Hepatocyte (in vitro differentiated cells): ENCODE measurements at places on chromosomes 1 and 21. TPM values are rescaled to one million over a fixed set of nuclear protein-coding genes. Genes with fewer than 3 reads are reported as not detected.

- H3K27ac ChIP-seq, result peak overlapping the region; percentile 87
- no peak for DNase-seq
- peak overlapping the region; percentile 33 for H3K4me3 ChIP-seq
- H3K27me3 ChIP-seq, result no peaks in the 10 kb centered on the region
- no peaks in the 10 kb centered on the region for H3K36me3 ChIP-seq
Observed at GRCh38 chr1:205122489-205122882, 708 bp upstream of the RBBP5 start.

KRTAP7-1 gene
- not detected in 2 replicates for total RNA-seq

GRCh38 chr1:67652800-67653199 lies 32.2 kb upstream of the GADD45A start:
- H3K4me1 ChIP-seq, result peaks cover under 1% of the 10 kb centered on the region
- no peaks in the 10 kb centered on the region for H3K36me3 ChIP-seq
- no peak overlapping the region for H3K4me3 ChIP-seq
- H3K27me3 ChIP-seq, result no peaks in the 10 kb centered on the region
- no peak overlapping the region for H3K27ac ChIP-seq

CHODL gene
- total RNA-seq, result 0.73 and 1.2 TPM in 2 replicates

- no peaks in the 10 kb centered on the region for H3K36me3 ChIP-seq
- H3K27me3 ChIP-seq, result peaks cover 19% of the 10 kb centered on the region
- DNase-seq, result no peak
- no peak overlapping the region for H3K27ac ChIP-seq
Observed at GRCh38 chr21:45592208-45592619, 50.0 kb upstream of the SLC19A1 start.

EEIG2 gene
- total RNA-seq, result 16.0 and 16.1 TPM in 2 replicates

GRCh38 chr1:156618853-156619581 lies at the start of gene HAPLN2:
HAPLN2 (plus strand) TSS chr1:156619415; CDS start chr1:156623491, 4,076 bp downstream.
- H3K4me1 ChIP-seq, result peaks cover 14% of the 10 kb centered on the region
- no peaks in the 10 kb centered on the region for H3K36me3 ChIP-seq
- H3K27ac ChIP-seq, result no peak within 1 kb of the TSS
- H3K27me3 ChIP-seq, result peaks cover 50% of the 10 kb centered on the region

DNA sequence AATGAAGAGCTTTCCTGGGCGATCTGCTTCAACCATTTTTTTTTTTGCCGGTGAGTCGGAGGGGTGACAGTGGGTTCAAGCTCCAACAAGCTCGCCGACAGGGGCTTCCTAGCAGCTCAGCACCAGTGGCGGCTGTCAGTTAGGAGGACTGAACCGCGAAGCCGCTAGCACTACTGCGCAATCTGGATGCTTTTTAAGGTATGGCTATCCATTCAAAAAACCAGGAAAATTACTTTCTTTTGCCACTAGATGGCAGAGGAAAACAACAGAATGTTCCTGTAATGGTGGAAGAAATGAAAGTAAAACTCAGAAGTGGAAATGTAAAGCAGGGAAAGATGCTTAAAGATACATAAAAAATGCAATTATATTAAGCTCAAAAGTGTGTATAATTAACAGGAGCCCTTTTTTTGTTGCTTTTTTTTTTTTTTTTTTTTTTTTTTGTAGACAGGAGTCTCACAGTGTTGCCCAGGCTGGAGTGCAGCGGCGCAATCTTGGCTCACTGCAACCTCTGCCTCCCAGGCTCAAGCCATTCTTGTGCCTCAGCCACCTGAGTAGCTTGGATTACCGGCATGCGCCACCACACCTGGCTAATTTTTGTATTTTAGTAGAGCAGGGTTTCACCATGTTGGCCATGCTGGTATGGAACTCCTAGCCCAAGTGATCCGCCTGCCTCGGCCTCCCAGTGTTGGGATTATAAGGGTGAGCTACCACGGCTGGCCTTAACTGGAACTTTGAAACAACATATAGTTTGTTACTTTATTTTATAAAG lies 8.5 kb downstream of the KYAT3 start:
- H3K27me3 ChIP-seq, result no peaks in the 10 kb centered on the region
- peak overlapping the region; percentile 81 for H3K27ac ChIP-seq
- no peaks in the 10 kb centered on the region for H3K36me3 ChIP-seq
- peak; percentile 52 for DNase-seq
- no peak overlapping the region for H3K4me3 ChIP-seq

VAMP4 gene
- total RNA-seq, result 8.9 and 9.1 TPM in 2 replicates

VSIG8 gene
- 0.33 TPM in 1 of 2 replicates, not detected in the other for total RNA-seq

DNA sequence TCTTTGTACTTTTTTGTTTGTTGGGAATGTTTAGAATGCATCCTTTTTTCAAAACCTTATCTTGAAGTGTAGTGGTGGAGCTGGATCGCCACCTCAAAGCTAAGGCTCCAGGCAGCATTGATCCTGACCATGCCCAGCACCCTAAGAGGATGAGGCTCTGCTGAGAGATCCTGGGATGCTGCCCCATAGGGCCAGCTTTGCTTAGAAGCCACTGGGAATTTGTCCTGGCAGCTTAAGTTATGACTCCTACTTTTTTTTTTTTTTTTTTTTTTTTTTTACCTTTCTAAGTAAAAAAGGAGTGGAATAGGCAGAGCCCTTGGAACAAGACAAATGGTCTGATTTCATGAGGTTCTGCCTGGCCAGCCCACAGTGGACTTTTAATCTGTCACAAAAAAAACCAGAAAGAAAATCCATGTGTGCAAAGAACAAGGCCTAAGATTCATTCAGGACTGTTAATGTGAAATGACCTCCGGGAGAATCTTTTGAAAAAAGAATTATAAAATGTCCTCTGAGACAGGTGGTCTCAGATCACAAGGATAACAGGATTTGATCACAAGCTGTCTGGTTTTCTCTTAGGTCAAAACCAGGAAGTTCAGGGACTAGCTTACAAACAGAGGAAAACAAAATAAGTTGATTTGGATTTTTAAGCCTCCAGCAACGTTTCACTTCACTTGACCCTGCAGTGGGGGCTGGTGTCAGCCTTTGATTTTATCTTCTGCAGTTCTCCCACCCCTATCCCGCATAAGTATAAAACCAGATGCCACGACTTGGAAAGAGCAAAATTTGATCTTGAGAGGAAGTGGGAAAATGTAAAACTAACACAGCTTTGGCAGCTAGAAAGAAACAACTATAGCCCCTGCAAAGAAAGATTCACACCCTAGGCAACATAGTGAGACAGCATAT lies 25.9 kb upstream of the RAP1A start:
- no peaks in the 10 kb centered on the region for H3K27me3 ChIP-seq
- H3K4me1 ChIP-seq, result peaks cover 21% of the 10 kb centered on the region
- H3K36me3 ChIP-seq, result no peaks in the 10 kb centered on the region
- no peak for DNase-seq

GRCh38 chr1:155514582-155515187 lies 47.9 kb downstream of the ASH1L start:
- no peaks in the 10 kb centered on the region for H3K36me3 ChIP-seq
- no peaks in the 10 kb centered on the region for H3K4me1 ChIP-seq
- no peak for DNase-seq
- H3K27ac ChIP-seq, result no peak overlapping the region

- DNase-seq, result no peak
- H3K27ac ChIP-seq, result peak overlapping the region; percentile 63
- no peaks in the 10 kb centered on the region for H3K27me3 ChIP-seq
- H3K4me3 ChIP-seq, result no peak overlapping the region
- no peaks in the 10 kb centered on the region for H3K4me1 ChIP-seq
Observed at GRCh38 chr1:171313319-171313834, 606 bp upstream of the FMO4 start.

- H3K27me3 ChIP-seq, result no peaks in the 10 kb centered on the region
- peak overlapping the region; percentile 75 for H3K27ac ChIP-seq
- H3K4me3 ChIP-seq, result no peak overlapping the region
- no peaks in the 10 kb centered on the region for H3K36me3 ChIP-seq
Observed at GRCh38 chr1:178650934-178651511, 74.0 kb upstream of the RALGPS2 start.

IL20 gene
- total RNA-seq, result not detected in 2 replicates

DNA sequence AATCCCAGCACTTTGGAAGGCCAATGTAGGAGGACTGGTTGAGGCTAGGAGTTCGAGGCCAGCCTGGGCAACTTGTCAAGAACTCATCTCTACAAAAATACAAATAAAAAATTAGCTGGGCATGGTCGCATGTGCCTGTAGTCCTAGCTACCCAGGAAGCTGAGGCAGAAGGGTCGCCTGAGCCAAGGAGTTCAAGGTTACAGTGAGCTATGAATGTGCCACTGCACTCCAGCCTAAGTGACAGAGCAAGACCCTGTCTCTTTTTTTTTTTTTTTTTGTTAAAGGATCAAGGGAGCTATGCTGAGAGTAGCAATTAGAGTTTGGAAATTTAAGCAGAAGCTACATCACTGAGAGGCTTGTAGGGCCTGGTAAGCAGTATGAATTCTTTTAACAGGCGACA lies 70.9 kb downstream of the EIF4G3 start:
- no peaks in the 10 kb centered on the region for H3K27me3 ChIP-seq
- H3K27ac ChIP-seq, result no peak overlapping the region
- H3K36me3 ChIP-seq, result no peaks in the 10 kb centered on the region
- H3K4me3 ChIP-seq, result no peak overlapping the region
- no peak for DNase-seq

GPR3 gene
- 0.32 and 0.47 TPM in 2 replicates for total RNA-seq

DNA sequence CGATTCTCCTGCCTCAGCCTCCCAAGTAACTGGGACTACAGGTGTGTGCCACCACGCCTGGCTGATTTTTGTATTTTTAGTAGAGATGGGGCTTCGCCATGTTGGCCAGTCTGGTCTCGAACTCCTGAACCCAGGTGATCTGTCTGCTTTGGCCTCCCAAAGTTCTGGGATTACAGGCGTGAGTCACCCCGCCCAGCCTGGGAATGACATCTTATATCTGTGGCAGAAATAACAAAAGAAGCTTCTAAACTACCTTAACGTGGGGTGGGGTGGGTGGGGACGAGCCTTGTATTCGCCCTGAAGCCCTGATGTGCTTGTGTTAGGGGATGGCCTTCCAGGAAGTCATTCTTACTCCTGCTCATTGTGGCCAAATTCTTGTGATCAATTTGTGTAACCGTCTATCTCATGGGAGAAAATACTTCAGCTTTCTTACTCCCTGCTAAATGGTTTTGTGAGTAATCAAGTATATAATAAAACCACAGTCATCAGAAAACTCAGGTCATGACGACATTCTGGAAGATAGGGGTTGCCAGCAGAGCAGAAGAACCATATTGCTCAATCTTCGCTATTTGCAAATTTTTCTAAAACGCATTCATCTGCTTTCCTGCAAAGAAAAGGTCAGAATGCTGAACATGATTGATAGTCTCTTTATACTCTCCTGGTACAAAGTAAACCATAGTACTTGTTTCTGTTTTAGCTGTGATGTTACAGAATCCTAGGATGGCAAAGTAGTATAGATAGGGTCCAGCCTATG lies 63.2 kb downstream of the DIRAS3 start:
- H3K4me3 ChIP-seq, result no peak overlapping the region
- H3K4me1 ChIP-seq, result peaks cover 5% of the 10 kb centered on the region
- H3K27me3 ChIP-seq, result no peaks in the 10 kb centered on the region

DNA sequence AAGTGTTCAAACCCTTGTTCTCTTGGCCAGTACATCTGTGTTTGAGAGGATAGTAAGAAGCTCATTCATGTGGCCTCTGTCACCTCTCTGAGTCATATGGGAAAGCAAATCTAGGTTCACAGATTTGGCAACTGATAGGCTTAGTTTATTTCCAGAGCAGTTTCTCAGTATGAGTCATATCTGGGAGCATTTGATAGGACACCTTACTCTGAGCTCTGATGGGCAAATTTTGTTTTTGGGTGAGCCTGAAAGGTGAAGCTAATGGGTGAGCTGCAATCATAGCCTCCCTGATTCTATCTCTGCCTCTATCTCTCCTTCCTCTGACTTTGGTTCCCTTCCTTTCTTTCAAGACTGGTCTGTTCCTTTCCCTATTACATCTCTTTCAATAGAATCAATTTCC lies 134.4 kb downstream of the S1PR1 start:
- H3K27me3 ChIP-seq, result no peaks in the 10 kb centered on the region
- H3K36me3 ChIP-seq, result no peaks in the 10 kb centered on the region
- no peak for DNase-seq

MR1 gene
- total RNA-seq, result 7.8 and 8.9 TPM in 2 replicates

OR2L8 gene
- not detected in 2 replicates for total RNA-seq

- no peak overlapping the region for H3K27ac ChIP-seq
- no peaks in the 10 kb centered on the region for H3K4me1 ChIP-seq
- no peak overlapping the region for H3K4me3 ChIP-seq
Observed at GRCh38 chr1:114379987-114380386, 131.0 kb downstream of the TRIM33 start.

PLPPR5 gene
- total RNA-seq, result 0.17 TPM in 1 of 2 replicates, not detected in the other

GFI1 gene
- total RNA-seq, result 0.10 and 0.24 TPM in 2 replicates

DISP3 gene
- total RNA-seq, result 0.08 and 0.10 TPM in 2 replicates
